Esophagus mucosa (tissue), 1 donor: ENCODE measurements at places on chromosomes 3 and 15. TPM values are rescaled to one million over a fixed set of nuclear protein-coding genes. Genes with fewer than 3 reads are reported as not detected.
A peak's percentile ranks its signal among the peaks of the same experiment; 100 is the strongest.

KNG1 gene
- total RNA-seq: not detected

PPP2R3A gene
- total RNA-seq: 11.4 TPM

DNA sequence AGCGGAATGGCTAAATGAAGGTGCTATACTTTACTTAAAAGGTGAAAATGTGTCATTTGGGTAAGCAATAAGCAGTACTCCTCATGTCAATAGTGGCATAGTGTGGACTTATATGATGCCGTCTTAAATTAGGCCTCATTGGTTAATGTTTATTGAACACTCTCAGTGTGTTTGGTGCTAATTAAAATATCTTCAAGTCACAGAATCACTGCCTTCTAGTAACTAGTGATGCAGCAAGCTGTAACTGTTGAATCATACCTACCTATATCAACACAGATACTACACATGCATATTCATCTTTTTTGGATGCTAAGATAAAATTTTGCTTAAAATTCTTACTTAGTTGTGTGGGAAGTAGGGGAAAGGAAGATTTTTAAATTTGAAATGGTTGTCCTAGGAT, 30.7 kb downstream of the ARHGAP31 start:
- ATAC-seq: no peak

GRCh38 chr15:41258750-41259471, 27.8 kb downstream of the CHP1 start:
- ATAC-seq: peak; percentile 63

DNA sequence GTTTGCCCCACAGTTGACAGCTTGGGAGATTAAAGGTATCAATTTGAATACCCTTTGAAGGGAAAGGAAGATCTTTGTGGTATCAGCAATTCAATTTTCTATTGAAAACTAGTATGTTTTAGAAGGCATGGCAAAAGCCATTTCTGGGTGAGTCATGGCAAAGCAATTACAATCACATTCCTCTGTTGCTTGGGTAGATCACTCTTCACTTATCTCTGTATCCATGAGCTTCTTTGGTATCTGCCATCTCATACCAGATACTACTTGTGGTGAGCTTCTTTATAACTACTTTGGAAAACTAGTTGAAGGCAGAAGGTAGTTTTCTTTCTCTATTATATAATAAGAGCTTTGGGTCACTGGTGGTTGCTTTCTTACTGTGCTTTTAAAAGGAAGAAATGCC, 28.3 kb upstream of the LSAMP start:
- no peak for ATAC-seq

- no peak for ATAC-seq
Observed at GRCh38 chr3:167958141-167958540, 137.6 kb downstream of the GOLIM4 start.
